NCI-H460 (cell line): ENCODE measurements at places on chromosomes 5 and 9. TPM values are rescaled to one million over a fixed set of nuclear protein-coding genes. Genes with fewer than 3 reads are reported as not detected.

GRCh38 chr5:66882606-66883227 is 286.5 kb downstream of the MAST4 start:
- peak; percentile 72 for DNase-seq

- DNase-seq, result no peak
Measured at GRCh38 chr5:111411301-111411700, 101.0 kb downstream of the STARD4 start.

DNA sequence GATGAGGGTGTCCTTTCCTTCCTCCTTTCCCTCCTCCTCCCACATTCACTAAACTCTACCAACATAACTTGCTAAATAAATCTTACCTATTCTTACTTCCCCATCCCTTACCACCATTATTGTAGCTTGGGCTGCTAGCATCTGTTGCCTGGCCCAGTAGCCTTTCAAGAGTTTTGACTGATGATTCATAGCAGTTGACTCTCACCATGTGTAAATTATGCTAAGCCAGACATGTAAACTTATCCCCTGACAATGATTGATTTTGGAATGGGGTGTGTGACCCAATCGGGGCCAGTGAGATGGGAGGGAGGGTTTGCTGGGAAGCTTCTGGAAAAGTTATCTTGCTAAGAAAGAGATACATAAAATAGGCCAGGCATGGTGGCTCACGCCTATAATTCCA is 161.8 kb upstream of the SPRY4 start:
- no peak for DNase-seq

DNA sequence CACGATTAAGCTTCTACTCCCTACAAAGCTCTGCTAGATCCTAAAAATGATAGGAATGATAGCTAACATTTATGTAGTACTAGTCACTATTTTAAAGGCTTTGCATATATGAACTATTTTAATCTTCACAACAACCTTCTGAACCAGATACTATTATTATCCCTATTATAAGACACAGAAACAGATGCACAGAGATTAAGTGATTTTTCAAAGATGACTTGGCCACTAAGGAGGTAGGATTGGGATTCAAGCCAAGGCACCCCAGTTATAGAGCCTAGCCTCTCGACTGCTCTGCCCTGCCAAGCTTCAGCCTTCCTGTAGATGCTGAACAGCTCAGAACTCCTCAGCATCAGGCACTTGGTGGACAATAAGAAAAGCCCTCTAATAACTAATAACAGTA is 200.9 kb upstream of the PTGER4 start:
- no peak for DNase-seq

GRCh38 chr5:123454259-123454911 is 31.2 kb upstream of the CEP120 start:
- no peak for DNase-seq

GRCh38 chr9:16710888-16711287 is 159.6 kb downstream of the BNC2 start:
- no peak for DNase-seq

GRCh38 chr9:36006549-36007315 is 30.0 kb upstream of the RECK start:
- no peak for DNase-seq

DNA sequence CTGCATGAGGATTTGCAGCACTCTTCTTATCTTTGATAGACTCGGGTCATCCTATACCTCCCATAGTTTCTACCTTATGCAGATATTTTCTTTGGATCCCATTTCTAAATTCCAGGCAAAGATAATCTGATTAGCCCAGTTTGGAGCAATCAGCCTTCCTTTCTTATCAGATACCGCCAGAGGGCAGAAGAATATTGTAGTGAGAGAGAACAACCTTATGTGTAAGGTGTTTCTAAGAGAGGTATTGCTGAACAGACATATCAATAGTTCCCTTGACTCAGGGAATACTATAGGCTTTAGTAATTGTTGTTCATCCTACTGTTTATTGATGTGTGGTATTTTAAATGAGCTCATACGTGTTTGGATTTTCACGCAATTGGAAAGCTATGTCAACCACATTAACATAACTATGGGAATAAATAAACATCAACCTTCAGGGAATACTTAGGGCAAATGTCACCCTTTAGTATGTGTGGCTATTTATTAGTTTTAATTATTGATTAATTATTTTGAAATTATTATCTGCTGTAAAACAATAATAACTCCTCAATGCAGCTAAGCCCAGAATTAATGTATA is 1435.2 kb upstream of the CDH9 start:
- peak; percentile 25 for DNase-seq

DNA sequence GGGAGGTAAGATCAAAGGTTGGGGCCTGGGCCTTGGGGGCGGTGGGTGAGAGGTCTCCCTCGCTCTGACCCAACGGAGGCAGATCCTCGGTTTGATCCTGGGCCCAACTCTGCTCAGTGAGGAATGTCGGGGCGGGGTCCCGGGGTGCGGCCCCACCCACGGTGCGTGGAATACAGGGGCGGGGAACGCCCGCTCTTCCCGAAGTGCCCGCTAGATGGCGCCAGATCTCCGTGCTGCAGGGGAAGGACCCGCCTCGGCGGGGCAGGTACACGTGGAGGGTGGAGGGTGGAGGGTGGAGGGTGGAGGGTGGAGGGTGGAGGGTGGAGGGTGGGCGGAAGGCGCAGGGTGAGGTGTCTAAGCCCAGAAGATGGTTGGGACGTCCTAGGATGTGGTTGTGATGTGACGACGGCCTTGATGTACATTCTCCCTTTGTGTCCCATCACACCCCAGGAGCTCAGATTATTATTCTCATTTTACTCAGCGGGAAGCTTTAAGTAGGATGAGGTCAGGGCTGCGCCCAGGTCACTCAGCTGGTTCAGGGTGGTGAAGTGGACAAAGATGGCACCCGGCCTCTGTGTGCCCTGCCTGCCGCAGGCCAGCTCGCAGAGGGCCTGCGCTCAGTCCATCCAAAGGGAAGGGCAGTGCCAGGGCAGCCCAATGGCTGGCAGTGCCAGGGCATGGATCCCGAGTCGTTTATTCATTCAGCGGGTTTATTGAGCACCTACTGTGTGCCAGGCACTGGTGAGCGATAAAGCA is 9.4 kb upstream of the RPS14 start:
- DNase-seq, result peak; percentile 69

DNA sequence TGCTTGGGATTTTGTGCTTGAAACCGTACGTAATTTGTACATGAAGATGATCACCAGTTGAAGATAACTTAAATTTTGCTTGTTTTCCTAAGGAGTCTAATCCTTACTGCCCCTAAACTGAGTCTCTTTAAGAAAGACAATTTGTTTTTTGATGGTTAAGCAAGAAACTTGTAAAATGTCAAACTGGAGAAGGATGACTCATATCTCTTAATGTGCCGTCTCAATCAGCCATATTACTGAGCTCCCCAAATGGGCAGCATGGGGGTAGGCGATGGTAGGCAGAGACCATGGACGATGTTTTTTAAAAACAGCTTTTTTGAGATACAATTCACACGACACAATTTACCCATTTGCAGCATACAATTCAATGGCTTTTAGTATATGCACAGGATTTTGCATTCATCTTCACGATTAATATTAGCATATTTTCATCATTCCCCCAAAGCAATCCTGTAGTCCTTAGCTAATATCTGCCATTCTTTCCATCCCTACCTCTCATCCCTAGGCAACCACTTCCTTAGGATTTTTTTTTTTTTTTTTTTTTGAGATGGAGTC is 14.3 kb downstream of the ARHGAP26 start:
- DNase-seq, result no peak

GRCh38 chr9:20985851-20986600 is 45.4 kb downstream of the HACD4 start:
- no peak for DNase-seq

DNA sequence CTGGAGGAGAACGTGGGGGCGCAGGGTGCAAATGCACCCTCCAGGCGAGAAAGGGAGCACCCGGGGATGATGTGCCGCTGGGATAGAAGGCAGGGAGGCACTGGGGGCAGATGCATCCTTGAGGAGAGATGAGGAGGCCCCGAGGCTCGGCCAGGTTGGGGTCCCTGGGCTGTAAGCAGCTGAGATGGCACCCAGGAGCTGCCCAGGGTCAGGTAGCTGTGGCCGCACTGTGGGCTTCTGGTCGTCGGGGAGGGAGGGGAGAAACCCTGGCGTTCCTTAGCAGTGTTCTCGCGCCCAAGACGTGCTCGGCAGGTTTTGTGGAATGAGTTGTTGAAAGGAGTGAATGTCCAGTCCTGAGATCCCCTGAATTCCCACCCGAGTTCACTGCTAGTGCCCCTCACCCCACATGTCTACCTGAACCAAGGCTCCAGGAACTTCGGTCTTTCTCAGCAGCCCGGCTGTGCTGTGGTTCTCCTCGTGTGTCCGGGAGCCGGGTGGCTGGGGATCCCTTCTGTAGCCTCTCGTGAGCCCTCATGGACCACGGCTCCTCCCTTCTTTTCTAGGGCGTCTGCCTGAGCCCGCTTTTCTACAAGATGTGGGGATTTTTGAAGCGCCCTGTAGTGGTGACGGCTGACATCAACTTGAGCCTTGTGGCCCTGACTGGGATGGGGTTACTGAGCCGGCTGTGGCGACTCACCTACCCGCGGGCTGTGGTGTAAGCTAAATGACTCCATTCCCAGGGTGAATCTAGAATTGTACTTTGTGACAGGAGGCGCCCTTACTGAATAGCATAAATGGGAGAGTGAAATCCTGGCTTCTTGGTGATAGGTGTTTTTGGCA is 1.1 kb downstream of the POMT1 start:
- no peak for DNase-seq

- no peak for DNase-seq
Measured at GRCh38 chr5:107043665-107044064, 627.1 kb downstream of the EFNA5 start.

DNA sequence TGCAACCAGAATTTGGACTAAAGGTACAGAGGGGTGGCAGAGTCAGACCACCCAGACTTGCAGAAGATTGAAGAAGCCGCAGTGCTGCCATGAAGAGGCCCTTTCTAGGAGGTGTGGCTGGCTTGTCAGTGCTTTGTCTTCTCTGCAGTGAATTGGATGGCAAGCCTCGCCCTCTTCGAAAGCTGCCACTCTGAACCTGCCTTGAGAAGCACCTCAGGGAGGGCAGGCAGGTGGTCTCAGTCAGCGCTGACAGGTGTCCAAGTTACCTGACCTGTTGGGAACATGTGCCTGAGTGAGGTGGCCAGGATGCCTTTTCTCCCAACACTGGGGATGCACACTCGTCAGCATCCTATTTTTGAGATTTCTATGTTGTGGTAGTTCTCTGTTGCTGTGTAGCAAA is 6.2 kb downstream of the TENT4A start:
- no peak for DNase-seq

- DNase-seq, result no peak
Measured at GRCh38 chr5:59097712-59098111, 514.8 kb downstream of the RAB3C start.

- no peak for DNase-seq
Measured at GRCh38 chr5:34034534-34035327, 8.3 kb downstream of the C1QTNF3 start.

DNA sequence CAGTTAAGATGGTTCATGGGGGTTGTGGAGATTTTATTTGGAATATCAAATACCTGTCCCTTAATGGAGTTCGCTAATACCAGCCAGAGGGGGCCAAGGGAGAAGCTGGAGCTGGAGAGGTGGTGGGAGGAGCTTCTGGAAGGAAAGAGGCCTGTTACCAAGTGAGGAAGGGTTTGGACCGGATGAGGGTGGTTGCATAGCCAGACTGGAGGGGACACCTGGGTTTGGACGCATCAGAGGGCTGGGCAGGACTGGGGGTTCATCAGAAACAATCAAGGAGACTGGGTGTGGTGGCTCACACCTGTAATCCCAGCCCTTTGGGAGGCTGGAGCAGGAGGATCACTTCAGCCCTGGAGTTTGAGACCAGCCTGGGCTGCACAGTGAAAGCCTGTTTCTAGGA is 111.8 kb upstream of the IER5L start:
- no peak for DNase-seq

DNA sequence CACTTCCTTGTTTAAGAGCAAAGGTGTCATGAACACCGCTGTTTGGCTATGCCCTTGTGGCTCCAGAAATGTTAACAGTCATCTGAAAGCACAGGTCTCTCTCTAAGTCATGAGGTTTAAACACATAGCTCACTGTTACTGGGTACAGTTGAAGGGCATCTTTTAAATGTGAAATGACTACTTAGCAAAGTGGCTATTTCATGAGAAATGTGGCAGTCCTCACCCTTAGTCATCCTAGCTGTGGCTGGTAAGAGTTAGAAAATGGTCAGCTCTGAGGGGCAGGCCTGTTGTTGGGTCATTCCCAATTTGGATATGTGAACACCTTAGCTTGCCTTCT is 24.2 kb upstream of the TMEM171 start:
- DNase-seq, result no peak

Gene CDKN2AIPNL
- total RNA-seq, result 50.2 and 54.7 TPM in 2 replicates

Gene INSL4
- 3.3 and 4.6 TPM in 2 replicates for total RNA-seq

Gene CHSY3
- total RNA-seq, result 8.4 and 11.0 TPM in 2 replicates

Gene TSLP
- 1.4 and 3.3 TPM in 2 replicates for total RNA-seq

Gene CXCL14
- 0.12 and 0.26 TPM in 2 replicates for total RNA-seq

Gene PCDHGA1
- total RNA-seq, result 0.72 and 1.6 TPM in 2 replicates

Gene CAMK2A
- not detected in 2 replicates for total RNA-seq

Gene FOXI1
- not detected in 2 replicates for total RNA-seq

Gene RNF180
- 2.8 and 2.9 TPM in 2 replicates for total RNA-seq
